ENCODE measurements at places on chromosomes 1 and 21.

GRCh38 chr1:86753700-86754099, 49.3 kb downstream of the SH3GLB1 start:
- no peak for DNase-seq

GRCh38 chr1:242225767-242226573, 227.1 kb upstream of the MAP1LC3C start:
- no peak for DNase-seq

GRCh38 chr1:37056325-37056724, 22.0 kb upstream of the GRIK3 start:
- DNase-seq: peak; percentile 46

- DNase-seq: no peak
These were observed 2.6 kb downstream of the ZBTB48 start for GRCh38 chr1:6582370-6582769.

DNA sequence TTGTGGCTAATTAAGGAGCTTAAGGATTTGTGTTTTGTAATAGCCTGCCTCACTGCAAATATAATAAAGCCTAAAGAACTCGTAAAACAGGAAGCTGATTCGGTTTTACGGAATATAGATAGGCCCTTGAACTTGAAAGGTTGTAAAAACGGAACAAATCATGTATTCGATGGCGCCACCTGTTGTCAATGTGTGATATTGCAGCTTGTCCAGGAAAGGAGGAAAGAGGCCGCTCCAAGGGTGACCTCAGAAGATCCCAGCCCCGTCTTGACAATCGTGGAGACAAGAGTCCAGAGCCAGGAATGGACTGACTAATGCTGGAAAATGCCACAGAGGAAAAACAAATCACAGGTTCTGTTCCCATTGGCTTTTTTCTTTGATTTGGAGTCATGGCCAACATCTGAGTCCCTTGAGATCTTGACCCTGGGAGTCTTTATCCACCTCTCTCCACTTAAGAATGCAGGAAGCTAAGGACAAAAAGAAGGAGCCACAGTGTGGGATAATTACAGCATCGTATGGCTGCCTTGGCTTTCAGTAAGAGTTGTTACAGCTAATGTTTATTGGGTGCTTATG, 7.0 kb upstream of the IGSF21 start:
- peak; percentile 73 for DNase-seq

- DNase-seq: no peak
These were observed 56.4 kb upstream of the RGS7 start for GRCh38 chr1:241413386-241413785.

GRCh38 chr1:224433701-224434672, 610 bp downstream of the WDR26 start:
- peak; percentile 63 for DNase-seq

GRCh38 chr1:212098310-212098709, 62.8 kb downstream of the DTL start:
- no peak for DNase-seq

DNA sequence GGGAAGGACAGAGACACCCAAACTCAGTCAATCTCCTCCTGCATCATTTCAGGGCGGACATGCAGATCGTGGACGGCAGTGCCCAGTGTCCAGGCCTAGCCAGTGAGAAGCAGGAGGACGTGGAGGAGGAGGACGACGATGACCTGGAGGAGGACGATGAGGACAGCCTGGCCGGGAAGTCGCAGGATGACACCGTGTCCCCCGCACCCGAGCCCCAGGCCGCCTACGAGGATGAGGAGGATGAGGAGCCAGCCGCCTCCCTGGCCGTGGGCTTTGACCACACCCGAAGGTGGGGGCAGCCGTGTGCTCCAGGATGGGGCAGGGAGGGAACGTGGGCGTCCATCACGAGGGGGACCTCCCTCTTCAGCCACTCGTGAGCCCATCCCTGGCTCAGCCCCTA, 23.6 kb upstream of the ARHGEF16 start:
- no peak for DNase-seq

DNA sequence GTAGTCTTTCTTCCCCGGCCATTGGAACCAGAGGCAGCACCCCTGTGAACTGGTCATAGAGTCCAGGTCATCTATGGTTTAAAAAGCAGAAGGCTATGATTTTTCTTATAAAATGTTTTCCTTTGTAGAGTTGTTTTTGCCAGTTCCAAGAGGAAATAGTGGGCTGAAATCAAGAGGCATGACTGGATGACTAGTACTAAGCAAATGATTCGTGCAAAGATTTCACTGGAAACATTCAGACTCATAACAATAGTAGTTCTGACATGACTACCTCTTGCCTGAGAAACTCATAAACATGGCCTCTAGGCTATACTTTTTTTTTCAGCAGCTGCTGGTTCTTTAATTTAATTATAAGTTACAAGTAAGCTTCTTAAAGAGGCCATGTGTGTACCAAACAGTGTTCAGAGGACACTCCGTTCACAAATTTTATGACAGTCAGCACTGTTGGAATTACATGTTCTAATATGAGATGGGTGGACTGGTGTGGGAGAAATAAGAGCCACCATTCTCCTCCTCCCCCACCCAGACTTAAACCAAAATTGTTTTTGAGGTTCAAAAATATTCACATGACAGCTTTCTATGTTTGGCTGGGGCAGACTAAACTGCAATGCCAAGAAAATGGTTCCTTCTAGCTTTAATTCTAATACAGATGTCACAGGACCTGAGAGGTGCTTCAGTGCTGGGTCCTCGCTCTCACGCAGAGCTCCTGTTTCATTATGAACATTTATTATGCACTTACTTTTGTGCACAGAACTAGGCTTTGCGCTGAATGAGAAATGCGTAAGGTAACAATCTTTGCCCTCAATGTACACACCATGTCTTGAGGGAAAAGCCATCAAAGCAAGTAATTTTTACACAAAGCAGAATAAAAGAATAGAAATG, 147.5 kb downstream of the ZC3H11B start:
- DNase-seq: no peak

GRCh38 chr1:156342166-156342955, 4.0 kb downstream of the TSACC start:
- DNase-seq: no peak

DNA sequence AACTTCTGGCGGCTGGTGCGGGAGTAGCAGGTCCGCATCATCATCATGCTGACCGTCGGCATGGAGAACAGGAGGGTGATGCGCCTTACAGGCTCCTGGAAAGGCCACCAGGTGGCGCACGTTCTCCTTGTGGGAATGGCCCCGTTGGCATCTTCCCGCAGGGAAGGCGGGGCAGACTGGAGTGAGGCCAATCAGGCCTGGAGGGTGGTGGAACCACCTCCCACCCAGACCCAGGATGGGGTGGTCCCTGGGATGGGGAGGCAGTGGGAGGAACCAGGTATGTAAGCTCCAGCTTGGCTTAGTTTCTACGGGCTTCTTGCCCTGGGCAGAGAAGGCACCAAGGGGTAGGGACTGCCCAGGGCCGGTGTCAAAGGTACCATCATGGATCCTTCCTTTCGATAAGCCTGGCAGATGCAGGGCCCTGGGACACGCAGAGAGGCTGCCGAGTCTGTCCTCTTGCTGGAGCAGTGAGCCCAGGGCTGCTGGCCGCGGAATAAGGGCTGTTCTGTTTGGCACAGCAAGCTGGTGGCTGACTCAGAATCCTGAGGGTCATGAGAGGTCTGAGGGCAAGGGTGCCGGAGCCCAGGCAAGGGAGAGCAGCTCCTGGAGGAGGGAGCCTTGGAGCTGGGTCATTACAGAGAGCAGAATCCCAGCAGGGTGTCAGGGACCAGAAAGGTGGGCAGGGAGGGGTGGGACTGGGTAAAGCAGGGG, 8.7 kb upstream of the LGR6 start:
- peak; percentile 95 for DNase-seq

GRCh38 chr1:223796210-223796609, 49.5 kb downstream of the TP53BP2 start:
- DNase-seq: no peak

GRCh38 chr1:16491056-16491675, 22.9 kb downstream of the RNU1-1 start:
- DNase-seq: no peak

GRCh38 chr1:235888119-235888643, 21.5 kb upstream of the LYST start:
- DNase-seq: no peak

DNA sequence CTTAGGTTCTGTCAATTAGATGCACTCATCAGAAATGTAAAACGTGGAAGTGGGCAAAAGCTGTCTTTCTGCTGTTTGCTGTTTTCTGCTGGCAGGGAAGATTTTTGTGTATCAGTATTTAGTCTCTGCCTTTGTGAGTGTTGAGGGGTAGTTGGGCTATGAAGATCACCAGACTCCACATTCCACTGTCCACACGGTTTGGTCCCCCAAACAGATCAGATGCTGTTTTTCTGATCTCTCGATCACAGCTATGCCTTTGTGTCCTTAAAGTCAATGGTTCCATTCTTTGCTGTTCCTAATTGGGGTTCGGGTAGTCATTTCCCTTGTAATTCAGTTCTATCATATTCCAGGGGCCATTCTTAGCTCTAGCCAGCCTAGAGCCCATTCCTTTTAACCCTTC, 27.0 kb upstream of the NPL start:
- no peak for DNase-seq

GRCh38 chr1:110348771-110349170, 9.6 kb downstream of the RBM15 start:
- no peak for DNase-seq

DNA sequence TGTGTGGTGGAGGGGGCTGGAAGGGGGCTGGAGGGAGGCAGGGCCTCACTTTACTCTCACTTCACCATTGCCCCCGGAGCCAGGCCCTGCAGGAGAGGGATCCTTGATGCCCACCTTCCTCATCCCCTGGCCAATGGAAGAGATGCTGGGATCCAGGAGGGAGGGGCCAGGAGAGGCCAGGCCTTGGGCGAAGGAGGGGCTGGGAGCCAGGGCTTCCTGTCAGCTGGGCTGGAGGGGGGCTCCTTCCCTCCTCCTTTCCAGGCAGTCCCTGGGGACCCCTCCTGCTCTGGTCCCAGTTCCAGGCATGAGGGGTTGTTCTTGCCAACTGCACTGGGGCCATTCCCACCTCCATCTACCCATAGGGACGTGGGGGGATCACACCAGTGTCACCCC, 5.7 kb downstream of the AHDC1 start:
- DNase-seq: peak; percentile 85

GRCh38 chr1:206702803-206703202, 18.1 kb downstream of the MAPKAPK2 start:
- DNase-seq: no peak

DNA sequence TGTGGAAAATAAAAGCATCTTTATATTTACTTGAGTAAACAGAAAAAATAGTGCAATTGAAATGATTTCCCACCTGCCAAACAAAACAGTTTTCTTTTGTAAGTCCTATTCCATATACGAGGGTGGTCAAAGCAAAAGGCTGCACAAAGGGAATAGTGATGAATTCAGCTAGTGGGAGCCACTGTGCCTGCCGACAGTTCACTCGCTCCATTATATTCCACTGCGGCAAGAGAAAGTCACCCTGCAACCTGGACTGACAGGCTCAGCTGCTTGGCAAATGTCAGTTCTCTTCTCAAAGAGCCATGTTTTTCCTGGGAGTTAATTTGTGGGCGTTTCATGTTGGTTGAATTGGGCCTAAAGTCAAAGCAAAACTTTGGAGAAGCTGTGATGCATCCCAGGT, 145.4 kb downstream of the LMO4 start:
- no peak for DNase-seq

DNA sequence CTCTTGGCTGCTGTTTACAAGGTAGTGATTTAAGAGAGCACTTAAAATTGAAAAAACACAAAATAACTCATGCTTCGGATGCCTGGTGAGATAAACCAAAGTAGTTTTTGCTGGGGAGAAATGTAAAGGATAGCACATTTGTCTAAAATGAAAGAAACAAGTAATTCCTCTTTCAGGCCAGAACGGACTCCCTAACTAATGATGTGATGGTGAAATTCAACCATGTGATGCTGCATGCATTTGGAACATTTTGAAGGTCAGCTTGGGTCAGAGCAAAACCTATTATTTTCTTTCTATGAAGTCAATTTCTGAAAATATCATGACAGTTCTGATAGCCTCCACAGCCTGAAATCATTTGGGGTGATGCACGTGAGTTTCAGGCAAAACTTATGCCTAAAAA, 27.6 kb downstream of the NMNAT2 start:
- DNase-seq: no peak

- no peak for DNase-seq
These were observed 101.1 kb downstream of the RAVER2 start for GRCh38 chr1:64845831-64846425.

- DNase-seq: no peak
These were observed 290.2 kb downstream of the SPATA17 start for GRCh38 chr1:217921126-217921904.

DNA sequence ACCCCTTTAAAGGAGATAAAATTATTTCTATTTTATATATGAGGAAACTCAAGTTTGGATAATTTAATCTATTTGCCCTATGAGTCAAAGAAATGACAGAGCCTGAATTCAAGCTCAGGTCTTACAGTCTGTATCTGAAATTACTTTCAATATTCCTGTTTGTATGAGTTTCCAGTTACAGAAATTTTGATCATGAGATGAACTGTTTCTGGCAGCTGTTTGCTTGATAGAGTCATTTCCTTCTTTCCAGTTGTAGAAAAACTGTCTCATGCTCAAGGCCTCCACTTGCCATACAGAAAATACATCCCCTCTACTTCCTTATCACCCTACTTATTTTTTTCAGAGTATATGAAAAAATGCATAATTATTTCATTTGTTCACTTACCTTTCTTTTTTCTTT, 87.6 kb downstream of the PTPRC start:
- no peak for DNase-seq

DNA sequence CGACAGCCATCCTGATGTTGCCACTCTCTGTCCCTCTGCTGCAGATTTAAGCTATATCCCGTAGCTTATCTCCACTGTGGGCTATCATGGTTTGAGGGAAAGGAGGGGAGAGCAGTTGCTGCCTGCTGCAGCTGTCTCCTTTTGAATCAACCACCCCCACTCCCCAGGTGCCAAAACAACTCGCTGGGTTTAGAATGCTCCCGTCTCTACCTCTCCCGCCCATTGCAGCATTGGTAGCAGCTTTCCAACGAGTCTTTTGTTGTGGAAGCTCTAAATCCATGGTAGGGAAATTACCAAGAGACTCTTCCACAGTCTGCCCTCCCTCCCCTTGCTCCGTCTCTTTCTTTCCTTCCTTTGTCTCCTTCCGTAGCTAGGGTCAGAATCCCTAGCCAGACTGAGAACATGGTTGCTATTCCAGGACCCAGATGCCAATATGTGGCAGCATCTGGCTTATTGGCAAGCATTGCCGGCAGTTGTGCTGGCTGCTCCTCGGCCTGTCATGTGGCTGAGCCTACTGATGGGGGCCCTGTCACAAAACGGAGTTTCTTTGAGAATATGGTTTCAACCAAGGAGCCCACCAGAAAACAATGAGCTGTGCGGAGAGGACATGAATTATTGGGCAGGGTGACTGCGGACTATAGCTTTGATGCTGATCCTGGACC, 230.7 kb downstream of the RPS6KC1 start:
- DNase-seq: no peak

GRCh38 chr1:245437369-245438062, 282.7 kb downstream of the KIF26B start:
- no peak for DNase-seq

GRCh38 chr1:17892225-17892624, 137.1 kb downstream of the ACTL8 start:
- no peak for DNase-seq

DNA sequence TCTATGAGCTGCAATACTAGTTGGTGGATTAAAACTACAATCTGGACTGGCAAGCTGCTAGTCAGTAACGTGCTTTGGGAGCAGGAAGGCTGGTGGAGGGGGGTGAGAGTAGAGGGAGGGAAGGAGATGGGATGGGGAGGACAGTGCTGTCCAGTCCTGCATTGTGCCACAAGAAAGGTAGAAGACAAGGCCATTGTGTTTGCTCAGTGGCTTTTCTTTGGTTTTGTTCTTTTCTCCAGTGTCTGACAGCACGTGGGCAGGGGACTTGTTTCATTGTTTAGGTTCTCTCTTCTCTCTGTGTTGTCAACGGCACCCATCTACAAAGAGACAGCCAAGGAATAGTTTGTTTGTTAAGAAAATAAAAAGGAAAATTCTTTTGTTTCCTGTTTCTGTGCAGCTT, 362.8 kb upstream of the PLXNA2 start:
- DNase-seq: no peak

Data from glutamatergic neuron (in vitro differentiated cells).